ENCODE measurements at places on chromosomes 3 and 15. TPM values are rescaled to one million over a fixed set of nuclear protein-coding genes. Genes with fewer than 3 reads are reported as not detected.

Gene STARD9
- 2.3 TPM for polyA plus RNA-seq

- DNase-seq, result no peak
Measured at GRCh38 chr3:115806501-115806900, 183.2 kb downstream of the GAP43 start.

- peak; percentile 71 for DNase-seq
Measured at GRCh38 chr3:55480911-55481743, 6.0 kb downstream of the WNT5A start.

Gene GOLGA8S
- polyA plus RNA-seq, result 0.01 TPM

- peak; percentile 44 for DNase-seq
Measured at GRCh38 chr15:35393398-35393797, 152.6 kb downstream of the DPH6 start.

Gene CILP
- polyA plus RNA-seq, result 0.09 TPM

GRCh38 chr3:112736386-112736785 lies 95.4 kb upstream of the CCDC80 start:
- DNase-seq, result no peak

DNA sequence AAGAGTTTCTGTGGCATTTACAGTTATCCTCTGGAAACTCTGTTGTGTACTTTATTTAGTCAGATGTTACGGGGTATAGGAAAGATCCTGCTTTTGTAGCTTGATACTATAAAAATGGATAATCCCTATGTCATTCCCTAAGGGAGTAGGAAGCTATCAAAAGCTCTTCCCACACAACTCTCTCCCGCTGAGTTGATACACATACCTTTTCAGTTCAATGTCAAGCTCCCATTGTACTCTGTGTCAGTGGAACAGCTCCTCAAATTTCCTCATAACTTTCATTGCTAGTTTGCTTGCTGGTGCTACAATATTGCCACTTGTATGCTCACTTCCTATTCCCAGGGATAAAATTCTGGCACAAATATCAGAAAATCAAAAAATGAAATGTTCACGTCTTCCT lies 893.3 kb upstream of the GBE1 start:
- no peak for DNase-seq

GRCh38 chr3:49500732-49501609 lies 30.9 kb downstream of the DAG1 start:
- DNase-seq, result peak; percentile 95

Gene CFAP92
- not detected for polyA plus RNA-seq

- no peak for DNase-seq
Measured at GRCh38 chr3:194609601-194610000, 23.6 kb downstream of the TMEM44 start.

DNA sequence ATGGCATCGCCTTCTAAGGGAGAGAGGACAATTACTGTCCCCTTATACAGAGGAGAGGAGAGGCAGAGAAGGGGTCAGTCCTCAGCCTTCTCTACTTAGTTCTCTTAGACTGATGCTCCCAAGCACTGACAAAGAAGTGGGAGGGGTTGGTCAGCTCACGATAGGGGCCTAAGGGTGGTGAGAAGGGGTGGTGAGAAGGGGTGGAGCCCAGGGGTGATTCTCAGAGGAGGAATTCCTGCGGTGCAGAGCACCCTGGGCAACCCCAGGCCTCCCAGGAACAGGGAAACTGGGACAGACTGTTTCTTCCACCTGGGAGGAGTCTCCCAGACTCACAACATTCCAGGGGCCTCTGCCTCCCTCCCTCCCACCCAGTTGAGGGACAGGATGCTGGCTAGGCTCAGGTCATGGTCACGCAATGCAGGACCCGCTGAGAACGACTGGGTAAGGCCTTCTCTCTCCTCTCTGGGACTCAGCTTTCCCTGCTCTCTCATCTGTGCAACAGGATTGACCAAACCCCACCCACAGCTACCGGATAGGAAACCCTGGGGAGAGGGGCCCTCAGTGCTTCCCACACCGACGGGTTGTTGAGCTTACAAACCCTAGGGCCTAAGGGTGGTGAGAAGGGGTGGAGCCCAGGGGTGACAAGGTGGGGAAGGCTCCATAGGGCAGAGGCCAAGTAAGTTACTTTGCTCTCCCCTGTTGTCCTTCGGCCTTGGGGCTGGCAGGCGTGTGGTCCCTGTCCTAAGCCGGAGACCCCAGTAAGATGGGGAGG lies 1.5 kb downstream of the TPRA1 start:
- peak; percentile 47 for DNase-seq

- no peak for DNase-seq
Measured at GRCh38 chr3:37531066-37531720, 330.5 kb upstream of the CTDSPL start.

Gene SPTBN5
- polyA plus RNA-seq, result 0.05 TPM

DNA sequence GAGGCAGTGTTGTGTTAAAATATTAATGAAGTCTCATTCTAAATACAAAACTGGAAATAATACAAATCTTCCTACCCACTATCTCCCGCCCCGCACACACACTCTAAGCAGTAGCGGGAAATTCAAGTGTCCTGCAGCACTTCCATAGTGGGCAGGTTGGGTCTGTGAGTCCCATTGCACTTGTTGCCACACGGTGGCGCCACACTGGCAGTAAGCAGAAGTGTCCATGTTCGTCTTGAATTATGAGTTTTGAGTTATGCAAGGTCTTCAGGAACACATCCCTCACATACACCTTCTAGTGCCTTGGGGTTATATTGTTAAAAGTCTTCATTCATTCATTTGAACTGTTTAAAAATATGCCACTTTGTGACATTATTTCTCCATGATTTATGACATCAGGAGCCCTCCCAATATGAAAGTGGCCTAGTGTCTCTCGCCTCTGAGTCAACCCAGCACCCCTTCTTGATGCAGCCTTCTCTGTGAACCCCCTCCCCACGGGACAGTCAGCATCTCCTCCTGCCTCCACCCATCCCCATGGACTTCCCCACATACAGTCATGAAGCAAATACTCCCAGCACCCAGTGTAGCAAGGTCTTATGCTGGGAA lies 17.6 kb upstream of the CCDC174 start:
- no peak for DNase-seq

- DNase-seq, result no peak
Measured at GRCh38 chr3:74518610-74519009, 95.8 kb downstream of the CNTN3 start.

Gene TPRG1
- 0.16 TPM for polyA plus RNA-seq

GRCh38 chr15:95409211-95409610 lies 921.3 kb upstream of the NR2F2 start:
- no peak for DNase-seq

DNA sequence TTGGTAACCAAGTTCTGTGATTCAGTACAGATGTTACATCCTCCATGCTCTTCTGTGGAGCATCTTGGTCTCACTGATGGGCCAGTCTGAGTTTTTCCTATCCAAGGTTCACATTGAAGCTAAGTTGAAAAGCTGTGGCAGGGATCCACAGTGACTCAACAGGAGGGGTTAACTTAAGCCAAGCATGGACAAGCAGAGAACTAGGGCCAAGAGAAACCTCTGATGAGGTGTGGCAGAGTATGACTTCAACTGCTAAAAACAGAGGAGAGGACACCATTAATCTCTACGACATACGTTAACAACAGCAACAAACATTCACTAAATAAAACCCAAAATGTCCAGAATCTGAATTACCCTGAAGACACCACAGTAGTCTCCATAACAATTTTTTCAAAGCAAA lies 268.1 kb upstream of the UBE2E2 start:
- DNase-seq, result no peak

GRCh38 chr3:8793242-8793641 lies 23.8 kb upstream of the OXTR start:
- DNase-seq, result no peak

GRCh38 chr3:97948351-97949109 lies 23.7 kb downstream of the RIOX2 start:
- DNase-seq, result no peak

DNA sequence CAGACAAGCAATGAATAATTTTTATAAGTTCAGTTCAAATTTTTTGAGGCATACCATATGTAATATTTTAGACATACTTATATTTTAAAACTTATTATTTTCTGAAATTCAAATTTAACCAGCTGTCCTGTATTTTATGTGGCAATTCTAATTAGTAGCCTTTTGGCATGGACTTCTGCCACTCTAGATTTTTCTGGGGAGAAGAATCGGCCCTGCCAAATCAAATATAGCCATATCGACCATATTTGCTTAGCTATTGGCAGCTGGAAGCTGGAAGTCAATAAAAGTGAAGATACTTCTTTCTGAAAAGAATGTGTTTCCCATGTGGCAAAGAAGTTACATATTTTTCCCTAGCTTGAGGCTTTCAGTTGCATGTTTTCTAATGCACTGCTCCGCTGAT lies 9.4 kb upstream of the RBMS3 start:
- DNase-seq, result no peak

Gene PDCD6IP
- polyA plus RNA-seq, result 136 TPM

Gene PROS1
- polyA plus RNA-seq, result 5.2 TPM

Gene SI
- not detected for polyA plus RNA-seq

GRCh38 chr3:46447228-46447985 lies 17.3 kb downstream of the LTF start:
- DNase-seq, result no peak

Gene GLDN
- 0.21 TPM for polyA plus RNA-seq

DNA sequence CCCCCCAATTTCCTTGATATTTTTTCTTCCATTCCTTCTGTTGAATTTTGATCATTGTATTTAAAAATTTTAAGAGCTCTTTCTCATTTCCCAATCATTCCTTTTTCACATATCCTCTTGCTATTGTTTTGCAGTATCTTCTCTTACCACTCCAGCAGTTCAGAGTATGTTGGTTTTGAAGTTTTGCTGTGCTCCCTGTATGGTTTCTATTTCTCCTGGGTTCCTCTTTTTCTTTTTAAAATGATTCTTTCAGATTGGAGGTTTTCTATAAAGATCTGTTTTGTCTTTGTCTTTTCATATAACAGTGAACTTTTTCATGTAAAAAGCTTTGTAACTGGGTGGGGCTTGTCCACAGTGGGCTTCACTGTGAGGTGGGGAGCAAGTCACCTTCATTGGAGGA lies 12.8 kb downstream of the USP3 start:
- DNase-seq, result no peak

Gene CACNA2D3
- 0.81 TPM for polyA plus RNA-seq

- no peak for DNase-seq
Measured at GRCh38 chr3:121517953-121518655, 27.7 kb downstream of the POLQ start.

- no peak for DNase-seq
Measured at GRCh38 chr3:15065550-15066007, 464 bp upstream of the MRPS25 start.

Gene HDC
- not detected for polyA plus RNA-seq

DNA sequence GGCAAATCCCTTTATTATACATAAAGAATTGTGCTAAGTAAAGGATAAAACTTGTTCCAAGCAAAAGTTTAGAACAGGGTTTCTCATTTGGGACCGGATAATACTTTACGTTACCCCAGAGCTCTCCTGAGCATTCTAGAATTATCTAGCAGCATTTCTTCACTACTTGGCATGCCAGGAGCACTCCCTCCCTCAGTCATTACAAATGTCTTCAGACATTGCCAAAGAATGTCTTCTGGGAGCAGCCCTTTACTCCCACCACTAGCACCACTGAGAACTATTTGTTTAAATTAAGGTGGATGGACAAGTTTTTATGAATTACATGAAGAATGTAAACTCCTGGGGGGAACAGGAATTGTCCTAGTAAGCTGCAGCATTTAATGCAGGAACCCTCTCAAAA lies 516.4 kb downstream of the GBE1 start:
- no peak for DNase-seq

Gene ATP13A3
- 47.1 TPM for polyA plus RNA-seq

- no peak for DNase-seq
Measured at GRCh38 chr3:148077318-148077923, 620.3 kb upstream of the AGTR1 start.

- no peak for DNase-seq
Measured at GRCh38 chr3:138314751-138315150, 14.9 kb downstream of the NME9 start.

DNA sequence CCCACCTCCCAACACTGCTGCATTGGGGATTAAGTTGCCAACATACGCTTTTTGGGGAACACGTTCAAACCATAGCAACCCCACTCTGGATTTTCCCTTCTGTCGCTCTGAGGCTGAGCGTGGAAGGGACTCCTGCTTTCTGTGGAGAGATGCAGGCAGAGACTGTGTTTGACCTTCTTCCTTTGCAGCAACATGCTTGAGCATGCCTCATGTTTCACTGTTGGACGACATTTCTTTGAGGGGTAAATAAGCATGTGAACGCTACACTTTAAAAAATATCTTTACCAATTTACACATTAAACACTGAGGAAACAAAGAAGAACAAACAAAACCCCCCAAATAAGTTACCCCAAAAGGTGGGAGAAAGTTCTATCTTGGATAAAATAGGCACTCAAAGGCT lies 14.2 kb upstream of the MAPK6 start:
- no peak for DNase-seq

Gene GUCA1C
- not detected for polyA plus RNA-seq

Gene C3orf22
- not detected for polyA plus RNA-seq

DNA sequence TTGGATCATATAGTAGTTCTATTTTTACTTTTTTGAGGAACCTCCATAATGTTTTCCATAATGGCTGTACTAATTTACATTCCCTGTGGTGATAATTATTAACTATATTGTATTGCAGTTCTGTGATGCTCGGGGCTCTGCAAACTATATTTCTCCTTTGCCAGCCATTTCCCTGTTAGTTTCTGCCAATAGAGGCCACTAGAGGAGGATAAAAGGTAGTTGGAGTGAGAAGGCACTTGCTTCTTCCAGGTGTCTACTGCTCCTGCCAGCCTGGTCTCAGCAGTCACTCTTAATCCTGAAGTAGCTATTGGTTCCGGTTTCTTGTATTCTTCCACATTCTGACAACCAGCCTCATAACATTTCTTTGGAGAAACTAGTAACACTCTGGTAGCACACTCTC lies 233.9 kb upstream of the GBE1 start:
- DNase-seq, result no peak

Gene XIRP1
- 0.05 TPM for polyA plus RNA-seq

DNA sequence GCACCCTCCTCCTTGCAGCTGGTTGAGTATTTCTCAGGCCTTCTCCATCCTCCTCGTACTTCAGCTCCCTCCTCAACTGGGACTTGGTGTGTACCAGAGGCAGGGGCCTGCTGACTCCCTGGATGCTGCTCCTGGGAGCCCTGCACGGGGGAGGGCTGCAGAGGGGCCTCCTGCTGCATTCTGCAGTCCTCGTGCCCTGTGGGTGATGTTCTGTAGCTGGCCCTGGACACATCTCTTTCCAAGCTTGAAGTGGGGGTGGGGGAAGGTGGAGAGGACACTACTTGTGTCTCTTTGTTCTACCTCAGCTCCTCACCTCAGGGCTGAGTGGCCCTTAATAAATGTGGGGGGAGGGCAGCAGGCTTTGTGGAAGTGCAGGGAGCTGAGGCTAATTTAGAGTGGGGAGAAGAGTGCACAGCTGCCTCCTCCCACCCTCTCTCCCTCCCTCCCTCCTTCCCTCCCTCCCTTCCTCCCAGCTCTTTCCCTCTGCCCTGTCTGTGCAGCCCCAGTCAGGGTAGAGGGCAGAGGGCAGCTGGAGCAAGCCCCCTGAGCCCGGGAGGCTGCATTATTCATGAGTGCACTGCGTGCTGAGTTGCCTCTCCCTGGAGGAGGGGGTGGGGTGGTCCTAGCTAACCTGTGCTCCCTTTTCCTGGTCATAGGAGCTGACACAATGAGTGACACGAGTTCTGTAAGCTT lies 3.7 kb upstream of the GRM2 start:
- DNase-seq, result no peak

Gene SERPINI2
- polyA plus RNA-seq, result not detected

GRCh38 chr15:83107841-83108181 lies 366 bp downstream of the TM6SF1 start:
- no peak for DNase-seq

Gene LYZL4
- polyA plus RNA-seq, result not detected
